ENCODE measurements at places on chromosomes 6 and 20. TPM values are rescaled to one million over a fixed set of nuclear protein-coding genes. Genes with fewer than 3 reads are reported as not detected.

- peaks cover 2% of the 10 kb centered on the region for H3K27me3 ChIP-seq
- no peak overlapping the region for H3K4me3 ChIP-seq
- no peaks in the 10 kb centered on the region for H3K36me3 ChIP-seq
- peak overlapping the region; percentile 63 for H3K27ac ChIP-seq
- peaks cover 43% of the 10 kb centered on the region for H3K4me1 ChIP-seq
These were observed 920 bp downstream of the ZBTB12 start for GRCh38 chr6:31900917-31901414.

GRCh38 chr20:49913399-49914047 is 1.8 kb downstream of the SPATA2 start:
- peaks cover 30% of the 10 kb centered on the region for H3K4me1 ChIP-seq
- H3K27me3 ChIP-seq, result no peaks in the 10 kb centered on the region
- no peak for DNase-seq
- H3K27ac ChIP-seq, result no peak overlapping the region
- peaks cover 21% of the 10 kb centered on the region for H3K36me3 ChIP-seq
- H3K4me3 ChIP-seq, result no peak overlapping the region

SNX14 gene
- 46.1 TPM for total RNA-seq

GSTA4 gene
- 1.4 TPM for total RNA-seq

HLA-DQA1 gene
- total RNA-seq, result 20.3 TPM

- H3K4me1 ChIP-seq, result no peaks in the 10 kb centered on the region
- no peak for DNase-seq
- no peak overlapping the region for H3K4me3 ChIP-seq
- H3K27ac ChIP-seq, result no peak overlapping the region
- H3K36me3 ChIP-seq, result no peaks in the 10 kb centered on the region
These were observed 18.6 kb downstream of the SUN5 start for GRCh38 chr20:32985596-32985995.

DNA sequence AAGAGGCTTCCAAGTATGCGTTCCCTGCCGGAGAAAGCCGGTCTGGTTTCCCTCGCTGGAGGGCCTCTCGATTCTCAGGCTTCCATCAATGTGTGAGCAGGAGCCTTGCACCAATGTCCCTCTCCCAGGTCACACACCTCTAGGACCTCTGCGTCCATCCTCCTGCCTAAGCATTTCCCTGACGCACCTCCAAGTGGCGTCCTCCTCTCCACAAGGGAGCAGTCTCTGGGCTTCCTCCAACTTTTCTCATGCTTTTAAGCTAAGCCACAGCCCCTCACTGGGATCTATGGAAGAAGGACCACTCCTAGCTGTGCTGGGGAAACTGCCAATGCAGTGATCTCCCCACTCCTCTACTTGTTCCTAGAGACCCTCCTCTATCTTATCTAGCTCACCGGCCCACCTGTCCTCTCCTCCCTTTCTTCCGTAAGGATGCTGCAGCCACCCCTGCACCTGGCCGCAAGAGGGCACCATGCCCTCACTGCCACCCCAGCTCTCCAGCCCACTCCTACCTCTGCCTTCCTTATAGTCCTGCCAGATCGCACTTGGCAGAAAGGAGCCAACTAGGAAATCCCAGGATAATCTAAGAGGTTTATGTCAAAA is 258.7 kb downstream of the LRFN2 start:
- no peak for DNase-seq
- no peak overlapping the region for H3K27ac ChIP-seq
- no peaks in the 10 kb centered on the region for H3K36me3 ChIP-seq
- no peaks in the 10 kb centered on the region for H3K27me3 ChIP-seq
- no peaks in the 10 kb centered on the region for H3K4me1 ChIP-seq
- no peak overlapping the region for H3K4me3 ChIP-seq
